ENCODE measurements at places on chromosomes 5 and 9.

DNA sequence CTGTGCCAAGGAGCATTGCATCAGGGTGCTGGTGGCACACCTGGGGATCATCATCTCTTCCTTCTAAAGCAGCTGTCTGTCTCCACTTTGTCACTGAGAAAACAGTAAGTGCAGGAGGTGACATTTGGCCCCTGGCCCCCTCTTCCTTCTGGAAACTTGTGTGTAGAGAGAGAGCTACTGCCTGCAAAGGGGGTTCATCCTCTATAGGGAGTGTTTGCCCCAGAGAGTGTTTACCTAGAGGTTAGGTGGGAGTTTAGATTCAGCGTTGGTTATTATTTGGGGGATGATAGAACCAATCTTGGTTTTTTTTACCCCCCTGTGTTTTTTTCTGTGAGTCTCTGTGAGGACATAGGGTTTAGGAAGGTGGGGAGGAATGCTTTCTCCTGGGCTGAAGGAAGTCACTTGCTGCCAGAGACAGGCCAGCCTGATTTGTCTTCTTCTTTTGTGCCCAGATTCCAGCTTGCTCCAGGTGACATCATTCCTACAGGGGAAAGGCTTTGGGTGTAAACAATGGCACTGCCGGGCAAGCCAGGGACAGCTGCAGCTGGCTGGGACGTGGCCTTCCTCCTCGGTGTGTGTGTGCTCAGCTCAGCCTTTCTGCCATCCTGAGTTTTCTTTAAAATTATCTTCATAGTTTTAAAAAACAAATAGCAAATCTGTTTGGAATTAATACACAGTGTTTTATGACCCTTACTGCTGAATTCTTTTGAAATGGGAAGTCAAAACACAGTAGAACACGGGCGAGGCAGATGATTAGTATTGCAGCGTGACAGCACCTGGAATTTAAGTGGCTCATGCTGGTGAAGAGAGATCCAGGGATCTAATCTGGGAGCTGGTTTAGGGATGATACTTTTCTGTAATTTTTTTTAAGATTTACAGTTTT is 24.5 kb downstream of the PRRC2B start:
- DNase-seq: no peak

DNA sequence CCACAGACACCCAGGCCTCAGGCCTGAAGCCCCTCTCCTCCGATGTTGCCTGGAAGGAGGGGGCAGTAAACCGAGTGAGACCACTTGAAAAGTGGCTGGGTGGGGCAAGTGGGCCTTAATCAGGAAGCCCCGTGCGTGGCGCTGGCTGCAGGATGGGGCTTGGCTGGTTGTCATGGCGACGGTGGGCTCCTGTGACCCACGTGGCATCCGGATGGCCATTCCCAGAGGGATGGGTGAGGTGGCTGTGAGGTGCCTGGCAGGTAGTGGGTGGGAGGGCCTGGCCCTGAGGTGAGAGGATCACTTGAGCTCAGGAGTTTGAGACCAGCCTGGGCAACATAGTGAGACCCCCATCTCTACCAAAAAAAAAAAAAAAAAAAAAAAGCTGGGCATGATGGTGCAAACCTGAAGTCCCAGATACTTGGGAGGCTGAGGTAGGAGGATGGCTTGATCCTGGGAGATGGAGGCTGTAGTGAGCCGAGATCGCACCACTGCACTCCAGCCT is 5.2 kb downstream of the GPSM1 start:
- DNase-seq: no peak

GRCh38 chr9:17402309-17402708 is 176.6 kb upstream of the SH3GL2 start:
- no peak for DNase-seq

GRCh38 chr5:10753178-10753577 is 7.9 kb downstream of the DAP start:
- no peak for DNase-seq

DNA sequence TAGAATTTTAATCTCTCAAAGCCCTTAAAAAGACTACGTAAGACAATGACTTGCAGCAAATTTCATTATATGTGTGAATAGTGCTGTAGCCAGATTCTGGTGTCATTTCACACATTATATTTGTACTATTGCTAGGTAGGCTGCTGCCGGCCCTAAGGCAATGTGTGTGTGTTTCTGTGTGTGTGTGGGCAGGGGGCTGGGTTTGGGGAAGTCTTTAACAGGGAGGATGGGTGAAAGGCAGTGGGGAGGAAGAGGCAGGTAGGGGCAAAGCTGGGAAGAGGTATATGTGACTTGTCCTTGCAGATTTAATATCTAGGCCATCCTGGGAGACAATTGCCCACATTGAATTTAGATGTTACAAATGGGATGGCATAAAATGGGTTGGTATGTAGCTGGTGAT is 130.8 kb downstream of the MACIR start:
- no peak for DNase-seq
